ENCODE measurements at places on chromosomes 1 and 21.

GRCh38 chr1:8902765-8903164 lies 24.3 kb upstream of the ENO1 start:
- no peak for DNase-seq

GRCh38 chr1:95071539-95071938 lies 1.2 kb downstream of the ALG14 start:
- DNase-seq, result no peak

- peak; percentile 14 for DNase-seq
Measured at GRCh38 chr1:231550448-231550781, 21.9 kb downstream of the TSNAX start.

DNA sequence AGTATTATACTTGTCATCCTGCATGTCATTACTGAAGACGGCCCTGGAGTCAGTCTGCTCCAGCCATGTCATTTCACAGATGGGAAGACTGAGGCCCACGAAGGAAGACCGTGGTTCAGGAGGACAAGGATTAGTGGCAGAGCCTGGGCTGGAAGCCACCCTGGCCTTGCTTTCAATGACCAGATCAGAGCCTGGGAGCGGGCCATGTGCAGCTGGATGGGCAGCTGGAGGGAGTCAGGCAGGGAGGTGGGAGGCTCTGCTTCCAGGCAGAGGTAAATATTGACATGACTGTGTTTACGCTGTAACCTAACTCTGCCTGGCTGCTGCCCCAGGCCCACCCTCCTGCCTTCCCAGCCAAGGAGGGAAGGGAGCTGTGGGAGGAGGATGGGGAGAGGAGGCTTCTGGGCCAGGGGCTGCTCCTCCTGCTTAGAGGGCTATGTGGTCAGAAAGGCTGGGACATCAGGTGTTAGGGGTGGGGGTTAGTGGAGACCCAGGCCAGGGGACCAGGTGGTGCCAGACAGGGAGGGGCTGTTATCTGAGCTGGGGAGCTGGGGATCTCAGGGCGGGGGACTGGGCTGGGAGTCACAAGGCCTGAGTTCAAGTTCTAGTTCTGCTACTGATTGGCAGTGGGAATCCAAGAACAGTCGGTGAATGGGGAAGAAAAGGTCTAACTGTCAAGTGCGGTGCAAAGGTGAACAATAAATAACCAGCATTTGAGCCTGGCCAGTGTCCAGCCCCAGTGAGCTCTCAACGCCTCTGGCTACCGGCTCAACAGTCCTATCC lies 48.5 kb upstream of the ECE1 start:
- DNase-seq, result no peak

- DNase-seq, result no peak
Measured at GRCh38 chr1:236608930-236609726, 4.8 kb upstream of the HEATR1 start.

DNA sequence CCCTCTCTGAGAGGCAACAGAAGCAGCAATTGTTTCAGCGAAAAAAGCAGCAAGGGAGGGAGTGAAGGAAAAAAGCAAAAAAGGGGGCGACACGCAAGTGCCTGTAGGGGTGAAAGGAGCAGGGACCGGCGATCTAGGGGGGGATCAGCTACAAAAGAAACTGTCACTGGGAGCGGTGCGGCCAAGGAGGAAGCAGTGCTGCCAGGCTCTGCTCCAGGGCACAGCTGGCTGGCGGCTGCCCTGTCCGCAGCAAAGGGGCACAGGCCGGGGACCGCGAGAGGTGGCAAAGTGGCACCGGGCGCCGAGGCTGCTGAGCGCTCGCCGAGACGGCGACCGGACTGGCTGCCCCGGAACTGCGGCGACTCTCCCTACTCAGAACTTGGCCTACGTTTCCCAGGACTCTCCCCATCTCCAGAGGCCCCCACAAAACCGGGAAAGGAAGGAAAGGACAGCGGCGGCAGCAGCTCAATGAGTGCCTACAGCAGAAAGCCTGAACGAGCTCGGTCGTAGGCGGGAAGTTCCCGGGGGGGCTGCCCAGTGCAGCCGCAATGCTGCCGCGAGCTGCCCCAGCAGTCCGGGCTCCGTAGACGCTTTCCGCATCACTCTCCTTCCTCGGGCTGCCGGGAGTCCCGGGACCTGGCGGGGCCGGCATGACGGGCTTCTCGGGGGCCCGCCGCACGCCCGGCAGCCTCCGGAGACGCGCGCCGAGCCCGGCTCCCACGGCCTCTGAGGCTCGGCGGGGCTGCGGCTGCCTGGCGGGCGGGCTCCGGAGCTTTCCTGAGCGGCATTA lies 1.0 kb upstream of the CDKN2C start:
- peak; percentile 10 for DNase-seq

GRCh38 chr1:236185687-236186086 lies 43.3 kb downstream of the GPR137B start:
- DNase-seq, result no peak

DNA sequence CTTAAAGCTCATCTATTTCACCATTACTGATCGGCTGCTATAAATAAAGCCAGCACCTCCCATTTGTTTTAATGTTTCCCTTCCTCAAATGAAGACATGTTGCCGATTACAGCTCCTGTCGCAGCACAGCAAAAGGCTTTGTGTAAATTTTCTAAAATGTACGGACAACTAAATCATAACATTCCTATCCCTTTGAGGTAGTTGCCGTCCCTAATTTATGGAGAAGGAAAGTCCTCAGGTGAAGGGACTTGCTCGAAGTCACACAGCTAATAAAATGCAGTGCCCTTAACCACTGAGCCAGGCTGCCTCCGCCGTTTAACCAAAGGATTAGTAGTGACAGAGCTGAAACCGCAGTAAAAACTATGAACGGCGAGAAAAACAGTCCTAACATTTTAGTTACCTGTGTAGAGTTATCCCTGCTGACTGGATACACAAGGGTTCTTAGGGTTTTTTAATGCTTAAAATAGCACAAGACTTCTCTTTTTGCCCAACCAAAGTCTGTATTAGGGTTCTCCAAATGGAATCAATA lies 871 bp downstream of the PINK1 start:
- DNase-seq, result peak; percentile 16

- no peak for DNase-seq
Measured at GRCh38 chr1:211586538-211586937, 7.6 kb upstream of the SLC30A1 start.

DNA sequence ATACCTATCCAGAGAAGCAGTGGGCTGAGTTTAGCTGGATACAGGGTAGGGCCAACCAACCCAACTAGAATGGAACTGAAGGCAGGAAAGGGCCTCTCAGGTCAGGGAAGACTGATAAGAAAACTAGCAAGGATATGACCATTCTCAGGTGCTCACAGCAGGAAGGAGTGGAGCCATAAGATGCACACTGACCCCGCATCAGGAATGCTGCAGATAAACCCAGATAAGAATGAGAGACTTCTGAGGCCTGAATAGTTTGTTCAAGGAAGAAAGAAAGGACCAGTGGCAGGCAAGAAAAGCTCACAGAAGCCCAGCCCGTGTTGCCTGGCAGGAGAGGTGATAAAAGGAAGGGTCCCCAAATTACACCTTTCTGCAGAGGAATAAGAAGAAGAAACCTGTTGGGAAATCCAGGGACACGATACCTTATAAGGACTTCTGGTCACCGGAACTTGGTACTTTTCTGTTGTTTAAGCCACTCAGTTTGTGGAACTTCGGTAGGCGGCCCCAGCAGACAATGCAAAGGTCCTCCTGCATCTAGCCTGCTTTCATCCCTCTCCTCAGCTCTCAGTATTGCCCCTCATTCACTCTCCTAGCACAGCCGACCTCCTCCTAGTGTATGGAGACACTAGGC lies 58.9 kb downstream of the ATP1A1 start:
- no peak for DNase-seq

DNA sequence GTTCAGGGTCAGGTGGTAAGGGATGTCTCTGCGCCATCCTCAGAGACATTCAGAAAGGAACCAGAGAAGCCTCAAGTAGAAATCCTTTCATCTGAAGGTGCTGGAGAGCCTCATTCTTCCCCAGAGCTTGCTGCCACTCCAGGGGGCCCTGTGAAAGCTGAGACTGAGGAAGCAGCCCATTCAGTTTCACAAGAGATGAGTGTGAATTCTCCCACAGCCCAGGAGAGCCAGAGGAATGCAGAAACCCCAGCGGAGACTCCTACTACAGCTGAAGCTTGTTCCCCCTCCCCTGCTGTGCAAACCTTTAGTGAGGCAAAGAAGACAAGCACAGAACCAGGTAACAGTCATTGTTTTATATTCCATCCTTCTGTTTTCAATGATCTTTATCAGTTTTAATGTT lies 38.7 kb downstream of the ZBTB40 start:
- no peak for DNase-seq

DNA sequence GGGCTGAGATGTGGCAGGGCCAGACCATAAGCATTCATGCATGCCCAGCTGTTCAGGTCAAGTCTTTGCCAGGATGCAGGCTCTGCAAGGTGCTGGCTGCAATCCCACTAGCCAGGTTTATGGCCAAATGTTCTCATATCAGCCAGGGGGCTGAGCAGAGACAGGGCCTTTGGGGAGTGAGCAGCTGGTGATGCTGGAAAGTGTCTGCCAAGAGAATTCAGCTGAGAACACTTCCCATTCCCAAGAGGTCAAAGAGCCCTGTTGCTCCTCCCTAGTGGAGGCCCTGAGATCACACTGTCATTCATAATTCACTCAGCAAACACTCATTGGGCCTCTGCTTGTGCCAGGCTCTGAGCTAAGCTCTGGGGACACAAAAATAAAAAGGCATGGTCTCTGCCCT lies 150.3 kb downstream of the DMRTA2 start:
- DNase-seq, result no peak

- no peak for DNase-seq
Measured at GRCh38 chr1:56719171-56719570, 74.1 kb downstream of the PRKAA2 start.

GRCh38 chr1:4973341-4973740 lies 318.9 kb downstream of the AJAP1 start:
- no peak for DNase-seq

- DNase-seq, result no peak
Measured at GRCh38 chr1:221863635-221864034, 121.7 kb upstream of the DUSP10 start.

DNA sequence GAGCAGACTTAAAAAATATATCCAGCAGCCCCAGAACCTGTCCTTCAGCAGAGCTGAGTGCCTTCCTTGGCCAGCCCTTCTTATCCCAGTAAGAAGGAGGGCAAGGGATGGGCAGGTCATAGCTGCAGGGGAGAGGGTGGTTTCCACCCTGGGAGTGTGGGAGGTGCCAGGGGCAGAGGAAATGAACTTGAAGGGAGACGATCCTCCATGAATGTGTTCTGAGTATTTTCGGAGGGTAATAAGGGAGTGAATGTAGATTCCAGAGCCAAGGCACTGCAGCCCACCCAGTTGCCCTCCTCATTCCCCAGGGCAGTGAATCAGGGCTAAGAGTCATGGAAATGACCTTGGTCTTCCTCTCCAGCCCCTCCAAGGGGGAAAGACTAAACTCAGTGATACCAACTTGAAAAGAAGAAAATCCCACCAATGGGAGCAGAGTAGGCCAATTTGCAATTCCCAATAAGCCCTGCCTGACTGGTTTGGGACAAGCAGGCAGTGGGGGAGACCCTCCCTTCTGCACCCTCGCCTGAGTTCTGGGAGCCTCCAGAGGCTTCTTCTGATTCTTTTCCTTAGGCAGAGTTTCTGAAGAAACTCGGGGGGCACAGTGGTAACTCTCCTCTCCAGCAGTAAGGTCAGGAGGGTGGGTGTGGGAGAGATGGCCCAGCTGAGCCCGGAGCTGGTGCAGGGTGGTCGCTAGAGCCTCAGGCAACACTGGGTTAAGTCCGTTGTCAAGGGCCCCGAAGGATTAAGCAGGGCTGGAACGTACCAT lies 4.2 kb downstream of the MYOG start:
- no peak for DNase-seq

DNA sequence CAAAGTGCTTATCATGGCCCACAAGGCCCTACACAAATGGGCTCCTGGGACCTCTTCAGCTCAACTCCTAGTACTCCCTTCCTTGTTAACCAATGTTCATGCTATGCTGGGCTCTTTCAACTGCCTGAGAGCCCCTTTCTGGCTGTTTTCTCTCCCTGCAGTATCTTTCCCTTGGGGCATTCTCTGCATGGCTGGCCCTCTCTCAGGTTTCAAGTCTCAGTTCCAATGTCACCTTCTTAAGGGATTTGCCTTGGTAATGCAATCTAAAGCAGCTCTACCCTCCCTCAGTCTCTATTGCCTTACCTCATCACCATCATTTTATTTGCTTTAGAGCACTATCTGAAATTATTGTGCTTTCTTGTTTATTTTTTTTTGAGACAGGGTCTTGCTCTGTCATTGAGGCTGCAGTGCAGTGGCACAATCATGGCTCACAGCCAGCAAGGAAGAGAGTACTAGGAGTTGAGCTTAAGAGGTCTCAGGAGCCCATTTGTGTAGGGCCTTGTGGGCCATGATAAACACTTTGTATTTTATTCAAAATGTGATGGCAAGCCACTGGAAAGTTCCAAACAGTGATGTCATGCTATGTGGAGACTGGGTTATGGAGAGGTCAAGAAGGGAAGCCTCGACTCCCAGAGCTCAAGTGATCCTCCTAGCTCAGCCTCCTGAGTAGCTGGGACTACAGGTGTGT lies 63.4 kb upstream of the SRSF10 start:
- no peak for DNase-seq

DNA sequence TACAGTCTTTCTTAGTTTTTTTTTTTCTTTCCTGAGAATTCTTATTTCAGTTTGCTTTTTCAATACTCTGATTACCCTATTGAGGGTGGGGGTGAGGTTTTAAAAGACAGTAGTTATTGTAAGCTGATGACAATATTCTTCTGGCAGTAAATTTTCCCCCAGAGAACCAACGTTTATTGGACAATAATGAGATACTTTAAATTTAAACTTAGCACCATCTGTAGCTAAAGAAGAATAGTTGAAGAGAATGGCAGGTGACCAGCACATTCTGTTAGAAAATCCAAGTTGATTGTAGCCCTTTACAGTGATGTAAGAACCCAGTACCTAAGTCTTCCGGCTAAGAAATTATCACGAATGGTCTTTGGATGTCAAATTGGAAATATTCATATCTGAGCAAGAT lies 364.6 kb upstream of the LYPLAL1 start:
- DNase-seq, result no peak

GRCh38 chr1:221816899-221817298 lies 75.0 kb upstream of the DUSP10 start:
- DNase-seq, result no peak

- no peak for DNase-seq
Measured at GRCh38 chr1:21665711-21666575, 3.2 kb downstream of the RAP1GAP start.

DNA sequence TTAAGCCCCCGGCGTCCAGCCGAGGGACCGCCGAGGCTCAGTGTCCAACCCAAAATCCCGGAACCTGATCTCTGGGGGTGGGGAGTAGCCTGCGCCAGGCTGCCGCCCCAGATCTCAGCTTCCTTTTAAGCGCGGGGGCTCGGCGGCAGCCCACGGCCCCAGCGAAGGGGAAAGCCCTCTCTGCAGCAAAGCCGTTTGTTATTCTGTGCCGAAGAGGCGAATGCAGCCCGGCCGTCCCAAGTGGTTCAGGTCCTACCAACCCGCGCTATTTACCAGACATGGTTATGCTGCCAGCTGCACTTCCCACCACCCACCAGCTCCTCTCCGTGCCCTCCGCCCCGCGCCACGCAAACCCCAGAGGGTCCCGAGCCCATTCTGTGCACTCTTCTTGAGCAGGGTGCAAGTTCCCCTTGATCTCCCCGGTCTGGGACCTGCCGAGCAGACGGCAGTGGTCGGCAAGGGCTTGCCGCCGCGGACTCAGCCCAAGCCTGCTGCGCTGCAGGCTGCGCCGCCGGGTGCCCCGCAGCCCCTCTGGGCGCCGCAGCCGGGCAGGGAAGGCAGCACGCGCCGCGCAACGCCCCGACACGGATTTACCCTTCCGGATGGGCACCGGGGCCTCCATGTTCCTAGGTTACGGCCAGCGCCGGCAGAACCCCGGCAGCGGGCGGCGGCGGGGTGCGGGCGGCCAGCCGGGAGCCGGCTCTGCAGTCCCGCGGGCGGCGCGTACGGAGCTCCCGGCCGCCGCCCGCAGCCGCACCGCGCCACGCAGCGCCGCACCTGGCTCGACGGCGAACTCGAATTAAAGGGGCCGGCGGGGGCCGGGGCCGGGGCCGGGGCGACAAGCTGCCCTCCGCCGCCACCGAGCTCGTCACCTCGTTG lies 738 bp upstream of the KCNA2 start:
- no peak for DNase-seq

All from CD4-positive, alpha-beta T cell treated with Interleukin-15 for 4 hours (primary cell).